ENCODE measurements at places on chromosomes 6 and 20.

- no peak for DNase-seq
Measured at GRCh38 chr6:44733126-44733525, 345.6 kb downstream of the CDC5L start.

GRCh38 chr20:32010666-32011065 lies 428 bp downstream of the CCM2L start:
- no peak for DNase-seq

DNA sequence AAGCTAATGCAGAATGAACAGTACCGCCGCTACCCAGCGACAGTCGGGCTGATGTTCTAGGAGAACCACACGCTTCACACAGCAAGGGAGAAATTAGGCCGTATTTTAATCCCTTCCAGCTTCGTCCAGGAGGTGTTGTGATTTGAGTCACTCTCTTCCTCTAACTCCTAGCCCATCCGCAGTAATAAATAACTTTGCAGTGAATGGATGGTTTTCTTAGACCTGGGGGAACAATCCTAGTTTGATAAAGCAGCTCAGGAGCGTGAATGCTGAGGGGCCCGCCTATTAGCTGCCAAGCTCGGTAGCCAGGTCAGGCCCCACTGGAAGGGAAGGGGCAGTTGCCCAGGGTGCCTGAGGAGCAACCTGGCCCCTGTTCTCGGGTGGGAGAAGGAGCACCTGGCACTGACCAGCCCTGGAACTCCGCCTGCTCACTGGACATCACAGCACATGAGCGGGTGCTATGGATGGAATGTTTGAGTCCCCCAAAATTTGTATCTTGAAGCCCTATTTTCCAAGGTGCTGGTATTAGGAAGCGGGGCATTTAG lies 146.0 kb upstream of the AFDN start:
- no peak for DNase-seq

GRCh38 chr6:79510707-79511106 lies 26.5 kb downstream of the LCA5 start:
- no peak for DNase-seq

GRCh38 chr6:38307740-38308139 lies 332.0 kb downstream of the BTBD9 start:
- no peak for DNase-seq

DNA sequence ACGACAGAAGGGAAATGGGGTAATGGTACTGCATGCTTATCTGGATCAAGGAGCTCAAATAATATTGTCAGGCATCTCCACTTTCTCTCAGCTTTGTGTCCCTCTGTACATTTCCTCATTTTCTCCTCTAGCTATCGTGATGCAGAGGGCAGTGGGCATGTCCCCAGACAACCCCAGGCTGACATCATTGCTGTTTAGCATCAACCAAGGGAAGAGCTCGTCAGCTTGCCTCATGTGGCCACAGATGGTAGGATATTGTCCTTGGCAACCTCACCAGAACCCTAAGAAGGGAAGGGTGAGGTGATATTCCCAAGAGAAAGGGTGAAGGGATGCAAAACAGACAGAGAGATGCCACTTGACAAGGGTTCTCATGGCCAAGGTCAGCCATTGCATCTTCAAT lies 58.3 kb downstream of the MAFB start:
- DNase-seq: no peak

DNA sequence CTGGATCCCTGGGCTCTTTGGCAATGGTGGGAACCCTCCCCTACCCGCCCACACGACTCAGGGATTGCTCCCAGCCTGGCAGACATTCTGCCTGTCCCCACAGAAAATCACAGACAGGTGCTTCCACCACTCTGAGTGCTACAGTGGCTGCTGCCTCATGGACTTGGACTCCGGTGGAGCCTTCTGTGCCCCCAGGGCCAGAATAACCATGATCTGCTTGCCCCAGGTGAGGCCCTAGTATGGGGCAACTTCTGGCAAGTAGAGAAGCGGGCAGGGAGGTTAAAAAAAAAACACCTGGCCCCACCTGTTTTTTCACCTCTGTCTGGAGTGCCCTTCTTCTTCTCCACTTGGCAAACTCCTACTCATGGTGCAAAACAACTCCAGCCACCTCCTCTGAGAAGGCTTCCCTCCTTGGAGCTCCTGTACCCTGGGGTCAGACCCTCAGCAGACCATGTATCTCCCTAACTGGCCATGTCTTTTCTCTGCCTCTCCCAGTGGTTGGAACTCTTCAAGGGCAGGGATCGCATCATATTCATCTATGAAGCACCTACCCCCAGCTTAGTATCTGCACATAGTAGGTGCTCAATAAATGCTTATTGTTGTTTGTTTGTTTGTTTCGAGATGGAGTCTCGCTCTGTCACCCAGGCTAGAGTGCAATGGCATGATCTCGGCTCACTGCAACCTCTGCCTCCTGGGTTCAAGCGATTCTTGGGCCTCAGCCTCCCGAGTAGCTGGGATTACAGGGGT lies 1.1 kb downstream of the CLPSL2 start:
- no peak for DNase-seq

DNA sequence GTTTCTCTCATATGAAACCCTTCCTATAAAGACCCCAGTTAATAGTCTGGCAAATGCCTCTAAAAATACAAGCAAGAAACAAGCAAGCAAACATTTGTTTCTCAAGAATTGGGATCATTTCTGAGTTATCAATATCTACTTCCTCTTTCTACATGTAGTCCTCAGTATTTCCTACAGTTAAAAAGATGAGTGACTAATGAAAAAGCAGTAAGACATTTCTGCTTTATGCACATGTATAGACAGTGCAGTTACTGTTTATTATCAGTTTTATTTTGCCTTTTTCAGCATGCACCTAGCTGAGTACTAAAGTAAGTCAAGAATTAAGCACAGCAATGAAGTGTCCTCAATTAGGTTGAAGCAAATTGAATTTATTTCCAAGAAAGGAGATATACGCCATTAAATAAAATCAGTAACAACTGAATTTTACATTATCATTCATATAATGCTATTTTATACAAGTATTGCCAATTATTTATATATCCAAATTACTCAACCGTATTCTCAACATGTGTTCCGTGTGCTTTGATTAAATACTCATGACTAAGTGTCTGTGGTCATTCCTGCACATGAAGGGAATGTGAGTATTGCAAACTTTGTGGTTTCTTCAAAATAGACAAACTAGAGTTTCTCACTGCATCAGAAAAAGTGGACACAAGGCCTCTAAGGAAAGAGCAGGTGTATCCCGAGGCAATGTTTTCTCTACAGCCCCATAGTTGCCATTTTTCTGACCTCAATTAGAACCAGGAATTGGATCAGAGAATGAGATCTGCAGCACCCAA lies 159.3 kb upstream of the MARCKS start:
- DNase-seq: no peak

DNA sequence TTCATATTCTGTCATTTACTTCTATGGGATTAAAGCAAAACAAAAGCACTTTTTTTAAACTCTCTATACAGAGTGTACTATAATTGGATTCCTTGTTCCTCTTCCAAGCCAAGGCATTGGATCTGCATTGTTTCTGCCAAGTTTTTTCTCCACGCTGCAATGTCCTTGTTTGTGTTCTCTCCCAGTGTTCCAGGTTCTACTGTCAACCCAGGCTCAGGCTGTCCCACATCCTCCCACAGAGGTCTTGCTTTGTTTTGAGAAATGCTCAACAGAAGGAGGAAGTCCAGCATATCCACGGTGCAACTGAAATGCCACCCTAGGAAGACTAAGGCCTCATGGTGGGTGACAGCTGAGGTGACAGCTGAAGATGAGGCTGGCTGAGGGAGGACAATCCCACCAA lies 287.1 kb upstream of the PRDM1 start:
- no peak for DNase-seq

DNA sequence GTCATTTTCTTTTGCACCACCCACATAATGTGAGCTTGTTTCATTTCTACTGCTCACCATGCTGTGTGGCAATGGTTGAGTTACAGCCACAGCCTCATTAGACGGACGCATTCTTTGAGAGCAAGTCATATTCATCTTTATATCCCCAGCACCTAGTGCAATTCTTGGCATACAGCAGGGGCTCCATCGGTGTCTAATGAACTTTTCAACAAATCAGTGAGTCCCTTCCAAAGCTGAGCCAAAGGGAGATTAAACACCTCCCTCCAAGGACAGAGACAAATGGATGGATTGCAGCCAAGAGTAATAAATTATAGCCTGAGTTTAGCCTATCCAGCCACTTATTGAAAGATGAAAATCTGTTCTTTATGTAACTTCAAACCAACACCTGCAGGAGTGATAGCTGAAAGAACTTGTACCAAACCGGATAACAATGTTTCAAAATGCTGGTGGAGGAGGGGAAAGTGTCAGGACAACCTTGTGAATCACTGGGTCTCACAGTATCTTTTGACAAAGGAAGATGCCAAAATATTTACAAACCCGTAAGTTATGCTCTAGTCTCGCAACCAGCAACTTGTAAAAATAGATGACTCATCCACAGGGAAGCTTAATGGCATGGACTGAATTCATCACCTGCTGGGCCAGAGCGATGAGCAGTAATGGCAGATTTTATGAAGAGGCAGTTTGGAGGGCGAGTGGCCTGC lies 139.0 kb downstream of the PXDC1 start:
- no peak for DNase-seq

Data from right hindlimb (tissue), 1 donor.